COLO829 (cell line): ENCODE measurements at places on chromosomes 6 and 20.

GRCh38 chr20:62956387-62957135 lies 4.1 kb downstream of the SLC17A9 start:
- DNase-seq, result no peak

DNA sequence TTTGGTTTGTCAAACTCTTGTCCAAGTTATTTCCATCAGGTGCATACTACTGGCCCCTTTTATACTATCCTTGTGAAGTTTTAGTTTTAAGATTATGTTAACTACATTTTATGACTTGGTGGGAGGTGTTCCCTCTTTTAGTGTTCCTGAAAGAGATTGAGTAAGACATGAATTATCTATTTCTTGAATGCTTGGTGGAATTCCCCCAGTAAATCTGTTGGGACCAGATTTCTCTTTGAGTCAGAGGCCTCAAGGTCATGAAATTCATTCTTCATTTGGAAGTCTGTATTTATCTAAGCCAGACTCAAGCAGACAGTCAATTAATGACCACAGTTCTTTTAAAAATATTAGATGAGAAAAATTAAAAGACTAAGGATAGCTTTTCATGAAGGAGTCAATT lies 81.3 kb downstream of the MOXD1 start:
- DNase-seq, result no peak

DNA sequence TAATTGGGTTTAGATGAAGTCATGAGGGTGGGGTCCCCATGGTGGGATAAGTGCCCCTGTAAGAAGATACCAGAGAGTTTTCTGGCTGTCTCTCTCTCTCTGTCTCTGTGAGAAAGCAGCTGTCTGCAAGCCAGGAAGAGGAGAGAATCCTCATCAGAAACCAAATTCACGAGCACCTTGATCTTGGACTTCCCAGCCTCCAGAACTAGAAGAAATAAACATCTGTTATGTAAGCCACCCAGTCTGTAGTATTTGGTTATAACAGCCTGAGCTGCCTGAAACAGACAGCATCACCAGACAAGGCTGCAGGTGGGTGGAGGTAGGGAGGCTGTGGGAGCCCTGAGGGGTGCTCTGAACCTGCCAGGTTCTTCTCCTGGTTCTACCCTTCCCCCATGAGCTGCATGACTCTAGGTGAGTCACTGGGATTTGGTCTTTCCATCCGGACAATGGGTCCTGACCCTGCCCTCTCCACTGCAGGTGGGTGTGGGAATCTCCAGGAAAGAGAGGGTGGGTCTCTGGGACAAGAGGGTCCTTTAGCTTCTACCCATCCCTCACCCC lies 34.3 kb upstream of the VEGFA start:
- no peak for DNase-seq

GRCh38 chr6:156392648-156393047 lies 384.5 kb upstream of the ARID1B start:
- no peak for DNase-seq

DNA sequence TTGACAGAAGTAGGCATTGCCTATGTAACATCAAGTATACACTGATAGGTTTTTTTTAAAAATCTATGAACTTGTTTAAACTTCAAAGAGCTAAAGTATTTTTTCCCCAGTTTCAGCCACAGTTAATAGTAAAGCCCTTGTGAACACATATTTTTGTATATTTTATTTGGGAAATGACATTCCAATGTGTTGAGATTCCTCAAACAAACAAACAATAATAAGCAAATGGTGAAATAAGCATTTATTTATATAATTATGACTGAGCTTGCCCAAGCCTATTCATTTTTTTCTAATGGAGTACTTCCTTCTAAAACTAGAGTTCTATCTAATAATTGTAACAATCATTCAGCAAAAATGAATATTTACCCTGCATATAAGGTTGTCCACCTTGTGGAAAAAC lies 12.5 kb downstream of the SYCP2 start:
- no peak for DNase-seq

DNA sequence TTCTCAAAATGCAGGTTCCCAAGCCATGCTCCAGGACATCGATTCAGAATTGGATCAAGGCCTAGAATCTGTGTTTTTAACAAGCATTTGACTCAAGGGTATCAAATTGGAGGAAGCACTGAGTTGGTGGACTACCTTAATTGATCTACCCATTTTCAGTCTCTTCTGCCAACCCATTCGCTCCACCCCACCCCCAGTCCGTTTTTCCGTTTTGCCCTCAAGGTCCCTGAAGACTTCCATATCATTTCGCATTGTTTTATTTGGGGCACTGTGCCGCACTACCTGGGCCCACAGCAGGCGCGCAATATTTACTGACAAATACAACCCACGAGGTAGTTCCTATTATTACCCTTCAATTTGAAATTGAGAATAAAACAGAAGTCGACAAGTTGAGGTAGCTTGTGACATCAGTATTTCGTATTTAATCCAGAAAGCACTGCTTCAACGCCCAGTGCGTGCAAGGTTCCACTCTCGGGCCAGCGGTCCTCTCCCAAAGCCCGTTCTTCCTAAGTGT lies 557 bp upstream of the DHX35 start:
- no peak for DNase-seq

GRCh38 chr20:53316206-53316937 lies 277.3 kb downstream of the ZNF217 start:
- no peak for DNase-seq

GRCh38 chr6:161906571-161906970 lies 632.7 kb upstream of the AGPAT4 start:
- DNase-seq, result no peak

DNA sequence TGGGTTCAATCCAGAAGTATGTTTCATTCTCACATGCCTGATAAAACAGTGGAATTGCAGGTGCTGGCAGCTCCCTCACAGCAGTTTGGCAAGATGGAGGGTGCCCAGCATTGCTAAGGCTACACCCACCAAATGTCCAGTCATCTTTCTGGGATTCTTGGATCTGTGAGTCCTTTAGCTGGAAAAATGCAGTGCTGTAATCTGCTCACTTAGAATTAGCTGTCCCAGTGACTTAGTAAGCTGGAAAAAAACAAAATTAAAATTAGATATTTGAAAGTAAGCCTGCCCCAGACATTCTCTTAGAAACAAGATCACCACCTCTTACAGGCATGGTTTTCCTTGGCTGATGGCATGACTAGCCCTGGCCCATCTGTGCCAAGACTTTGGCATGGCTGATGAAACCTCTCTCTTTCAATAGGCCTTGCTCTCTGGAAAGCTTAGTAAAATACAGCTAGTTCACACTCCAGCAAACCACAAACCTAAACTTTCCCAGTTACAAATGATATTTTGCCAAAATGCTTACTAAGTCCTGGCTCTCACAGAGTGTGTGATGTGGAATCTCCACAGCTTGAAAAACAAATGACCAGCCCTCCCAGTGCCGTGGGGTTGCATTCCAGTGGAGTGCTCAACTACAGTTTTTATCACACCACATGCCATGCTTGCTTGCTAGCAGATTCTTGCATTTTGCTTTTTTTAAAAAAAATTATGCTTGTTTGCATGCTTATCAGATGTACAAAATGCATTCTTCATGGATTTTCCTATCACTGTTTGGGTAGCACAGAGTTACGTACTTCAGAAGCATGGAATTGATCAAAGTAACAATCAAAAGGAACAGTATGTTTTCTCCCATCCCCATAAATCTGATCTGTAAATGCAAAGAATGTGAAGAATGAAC lies 261.5 kb downstream of the EYA4 start:
- no peak for DNase-seq

DNA sequence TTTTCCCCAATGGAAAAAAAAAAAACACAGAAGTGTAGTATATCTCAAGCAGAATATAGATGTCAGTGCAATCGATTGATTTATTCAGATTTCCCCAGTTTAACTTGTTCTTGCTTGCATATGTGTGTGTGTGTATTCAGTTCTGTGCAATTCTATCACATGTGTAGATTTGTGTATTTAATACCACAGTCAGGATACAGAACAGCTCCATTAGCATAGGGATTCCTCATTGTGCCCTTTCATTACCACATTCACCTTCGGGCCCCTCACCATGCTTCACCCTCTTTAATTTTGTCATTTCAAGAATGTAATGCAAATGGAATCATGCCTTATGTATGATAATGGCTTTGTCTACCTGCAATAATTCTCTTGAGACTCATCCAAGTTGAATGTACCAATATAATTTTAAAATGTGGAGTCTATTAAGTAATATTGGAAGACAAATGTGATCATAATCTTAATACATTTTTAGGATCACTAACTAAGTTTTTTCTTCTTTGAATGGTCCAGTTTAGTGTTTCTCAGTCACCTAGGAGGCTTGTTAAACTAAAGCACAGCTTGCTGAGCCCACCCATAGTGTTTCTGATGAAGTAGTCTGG lies 187.9 kb downstream of the TENT5A start:
- no peak for DNase-seq

DNA sequence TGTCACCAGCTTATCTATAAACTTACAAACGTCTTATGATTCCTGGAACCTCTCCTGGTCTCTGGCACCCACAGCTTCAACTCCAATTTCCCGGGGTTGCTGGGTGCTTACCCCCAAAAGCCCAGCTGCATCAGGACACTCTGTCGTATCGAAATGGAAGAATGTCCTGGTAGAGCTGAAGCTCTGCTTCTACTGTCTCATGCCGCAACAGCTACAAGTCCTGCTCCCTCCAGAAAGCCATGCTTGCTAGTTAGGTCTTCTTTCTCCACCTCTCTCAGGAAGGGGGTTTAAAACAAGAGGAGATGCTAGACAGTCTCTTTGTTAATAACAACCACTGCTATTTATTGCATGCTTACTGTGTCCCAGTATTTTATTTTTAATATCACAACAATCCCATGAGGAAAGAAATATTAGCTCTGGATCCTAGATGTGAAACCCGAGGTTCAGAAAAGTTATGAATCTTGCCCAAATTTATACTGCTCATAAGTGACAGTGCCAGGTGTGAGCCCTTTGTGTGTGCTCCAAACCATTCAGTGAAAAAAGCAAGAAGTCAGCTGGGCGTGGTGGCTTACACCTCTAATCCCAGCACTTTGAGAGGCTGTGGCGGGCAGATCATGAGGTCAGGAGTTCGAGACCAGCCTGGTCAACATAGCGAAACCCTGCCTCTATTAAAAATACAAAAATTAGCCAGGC lies 82.3 kb upstream of the GCM1 start:
- DNase-seq, result no peak

DNA sequence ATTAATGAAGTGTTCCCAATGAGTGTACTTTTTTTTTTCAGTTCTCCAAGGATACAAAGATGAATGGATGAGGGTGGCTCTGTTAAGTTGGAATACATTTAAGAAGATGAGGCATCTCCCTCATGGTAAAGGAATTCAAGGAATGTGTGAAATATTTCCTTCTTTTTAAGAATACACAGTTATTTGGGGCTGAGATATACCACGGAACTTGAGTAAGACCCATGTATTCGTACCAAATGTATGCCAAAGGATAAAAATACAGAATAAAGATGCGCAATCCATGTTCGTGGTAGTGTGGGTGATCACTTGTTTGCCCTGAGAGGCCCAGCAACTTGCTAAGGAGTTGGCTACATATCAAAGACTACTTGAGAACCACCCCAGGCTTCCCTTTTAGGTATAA lies 164.2 kb upstream of the TCF21 start:
- DNase-seq, result peak; percentile 30

GRCh38 chr6:52663120-52663935 lies 7.6 kb upstream of the TMEM14A start:
- DNase-seq, result peak; percentile 92
